ENCODE measurements at places on chromosomes 12 and 14.

DNA sequence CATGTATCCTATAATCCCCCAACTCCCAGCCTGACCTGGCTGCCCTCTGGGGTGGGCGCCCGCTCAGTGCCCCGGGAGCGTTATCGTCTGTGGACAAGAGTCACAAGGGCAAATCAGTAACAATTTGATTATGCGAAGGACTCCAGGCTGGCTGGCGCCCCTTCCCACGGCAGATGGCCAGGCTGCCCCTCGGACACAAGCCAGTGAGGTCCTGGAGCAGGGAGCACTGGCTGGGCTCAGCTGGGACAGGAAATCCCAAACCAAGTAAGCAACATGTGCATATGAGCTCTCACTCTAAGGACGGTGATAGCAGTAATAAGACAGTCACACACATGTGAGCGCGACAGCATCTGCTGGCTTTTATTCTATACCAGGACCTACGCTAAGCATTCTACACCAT, 59.3 kb upstream of the FAM222A start:
- no peak for DNase-seq

DNA sequence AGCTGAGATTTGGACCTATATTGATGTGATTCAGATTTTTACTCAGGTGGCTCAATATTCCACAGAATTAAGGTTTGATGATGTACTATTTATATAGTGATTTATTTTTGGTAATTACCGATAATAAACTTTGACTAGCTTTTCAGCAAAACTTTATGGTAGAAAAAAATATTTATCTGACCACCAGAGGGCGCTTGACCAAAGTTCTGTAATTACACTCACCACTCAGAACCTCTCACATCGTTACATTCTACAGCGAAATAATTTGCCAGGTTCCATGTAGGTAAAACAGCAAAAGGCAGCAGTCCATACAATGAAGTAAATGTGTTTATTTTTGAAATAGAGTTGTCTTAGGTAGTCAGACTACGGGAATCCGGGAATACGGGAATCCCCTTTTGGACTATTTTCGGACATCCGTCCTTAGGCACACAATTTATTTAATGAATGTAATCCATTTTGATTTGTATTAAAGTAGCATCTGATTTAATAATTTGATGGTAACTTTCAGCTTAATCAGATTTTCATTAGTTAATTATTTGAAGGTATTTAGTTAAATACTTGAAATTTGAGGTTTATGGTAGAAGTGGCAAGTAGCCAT, 143.0 kb upstream of the DDHD1 start:
- DNase-seq: no peak

- DNase-seq: peak; percentile 75
Observed at GRCh38 chr12:124543052-124543589, 24.3 kb downstream of the NCOR2 start.

DNA sequence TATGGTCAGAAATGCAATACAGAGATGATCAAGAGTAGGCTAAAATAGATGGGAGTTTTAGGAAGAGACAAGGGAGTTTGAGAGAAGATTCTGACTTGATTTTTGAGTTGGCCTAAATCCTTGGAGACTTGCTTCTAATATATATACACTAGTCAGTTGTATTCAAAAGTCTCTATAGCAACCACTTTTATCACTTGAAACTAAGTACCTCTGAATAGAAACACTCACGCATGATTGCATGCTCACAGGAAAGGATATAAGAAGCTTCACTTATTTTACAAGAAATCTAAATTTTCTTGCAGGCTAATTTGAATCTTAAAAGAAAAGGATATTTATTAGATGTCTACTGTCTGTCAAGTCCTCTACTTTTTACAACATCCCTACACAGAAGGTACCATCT, 316.8 kb downstream of the SNAPC1 start:
- no peak for DNase-seq

DNA sequence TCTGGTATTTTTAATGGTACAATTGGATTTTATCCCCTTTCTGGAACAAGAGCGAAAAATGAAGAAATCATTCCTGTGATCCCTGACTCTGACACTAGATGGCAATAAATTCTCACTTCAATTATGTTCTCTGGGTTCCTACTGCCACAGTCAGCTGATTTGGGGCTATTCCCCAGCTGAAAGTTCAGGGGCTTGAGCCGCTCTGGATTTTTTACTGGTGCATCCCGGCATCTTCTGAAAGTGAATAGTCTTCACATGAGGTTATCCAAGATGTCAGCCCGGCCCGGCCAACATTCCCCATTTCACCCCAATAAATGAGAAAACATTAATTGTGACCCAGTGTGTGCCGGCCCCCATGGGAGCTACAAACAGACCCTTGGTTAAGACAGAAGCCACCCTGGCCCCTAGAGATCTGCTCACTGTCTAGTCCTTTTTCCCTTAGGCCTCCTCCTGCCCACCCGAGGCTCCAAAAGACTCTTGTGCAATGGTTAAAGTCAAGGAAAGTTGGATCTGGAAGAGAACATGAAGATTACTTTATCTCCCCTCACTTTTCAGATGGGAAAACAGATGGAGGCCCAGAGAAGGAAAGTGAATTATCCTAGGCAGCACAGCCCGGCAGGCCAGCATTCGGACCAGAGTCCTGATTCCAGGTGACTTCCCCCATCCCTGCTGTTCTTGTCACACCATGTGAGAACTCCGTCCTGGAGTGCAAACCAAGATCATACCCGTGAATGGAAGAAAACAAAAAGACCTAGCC, 20.8 kb downstream of the CKAP4 start:
- peak; percentile 46 for DNase-seq

DNA sequence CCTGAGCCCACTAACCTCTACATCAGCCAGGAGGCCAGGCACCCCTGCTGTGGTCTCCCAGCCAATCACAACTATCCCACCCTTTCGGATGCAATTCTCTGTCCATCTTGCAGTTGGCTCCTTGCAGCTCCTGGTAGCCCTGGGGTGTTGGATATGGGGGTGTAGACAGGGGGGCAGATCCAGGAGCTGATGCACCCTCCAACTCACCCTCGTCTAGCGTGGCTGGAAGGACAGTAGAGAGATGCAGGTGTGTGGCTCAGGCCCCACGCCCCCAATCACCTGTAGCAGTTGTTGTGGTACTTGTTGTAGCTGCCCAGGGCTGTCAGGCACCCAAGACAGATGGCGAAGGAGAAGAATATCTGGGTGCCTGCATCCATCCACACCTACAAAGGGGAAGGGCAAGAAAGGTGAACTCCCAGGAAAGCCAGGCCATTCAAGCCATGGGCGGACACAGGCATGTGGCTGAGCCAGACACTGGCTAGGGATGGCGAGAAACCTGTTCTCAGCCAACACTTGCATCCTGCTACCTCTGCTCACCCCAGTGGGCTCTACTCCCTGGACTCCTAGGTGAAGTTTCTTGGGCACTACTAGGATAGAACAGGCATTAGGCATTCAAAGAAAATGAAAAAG, 13.4 kb upstream of the SLC6A12 start:
- DNase-seq: no peak

GRCh38 chr14:99899578-99900178, 106.5 kb downstream of the EML1 start:
- DNase-seq: no peak

DNA sequence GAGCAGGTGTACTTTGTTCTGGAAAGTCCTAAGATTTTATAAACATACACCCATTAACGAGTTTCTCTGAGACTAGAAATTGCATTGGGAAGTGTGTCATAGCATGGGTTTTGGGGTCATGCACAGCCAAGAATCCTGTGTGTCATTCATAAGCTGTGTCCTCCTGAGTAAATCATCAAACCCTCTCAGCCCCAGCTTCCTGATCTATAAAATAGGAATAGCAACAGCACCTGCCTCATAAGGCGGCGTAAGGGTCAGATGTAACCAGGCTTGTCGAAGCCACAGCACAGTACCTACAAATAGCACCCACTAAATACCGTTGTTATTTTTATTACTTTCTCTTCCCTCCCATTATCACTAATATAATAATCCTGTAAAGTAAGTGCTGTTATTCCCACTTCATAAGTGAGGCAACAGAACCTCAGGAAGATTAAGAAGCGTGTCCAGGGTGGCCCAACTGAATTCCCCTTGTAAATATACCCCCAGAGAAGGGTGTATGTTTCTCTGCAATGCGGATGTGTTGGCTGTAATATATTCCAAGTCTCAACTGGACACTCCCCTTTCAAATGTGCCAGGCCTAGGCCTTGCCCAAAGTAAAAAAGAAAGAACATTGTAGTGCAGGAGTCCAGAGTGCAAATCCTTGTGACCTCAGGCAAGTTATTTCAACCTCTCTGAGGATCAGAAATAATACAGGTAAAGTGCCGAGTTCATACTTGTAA, 188.3 kb upstream of the BCL2L14 start:
- DNase-seq: no peak

GRCh38 chr12:12024911-12025682, 45.6 kb upstream of the BCL2L14 start:
- no peak for DNase-seq

DNA sequence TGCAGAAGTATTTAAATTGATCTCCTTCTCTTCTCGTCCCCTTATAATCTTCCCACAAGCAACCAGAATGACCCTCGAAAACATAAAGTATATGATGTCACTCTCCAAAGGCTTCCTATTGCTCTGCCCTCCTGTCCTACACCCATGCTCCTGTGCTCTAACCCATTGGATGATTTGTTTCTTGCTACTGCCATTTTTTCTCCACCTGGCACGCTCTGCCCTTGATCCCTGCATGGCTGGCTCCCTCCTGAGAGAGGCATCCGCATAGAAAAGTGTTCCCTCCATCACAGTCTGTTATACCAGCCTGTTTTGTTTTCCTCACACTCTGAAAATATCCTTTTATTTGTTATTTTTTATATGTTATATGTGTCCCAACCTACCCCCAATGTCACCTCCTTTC, 19.8 kb downstream of the MYRFL start:
- no peak for DNase-seq

- DNase-seq: no peak
Observed at GRCh38 chr14:102124419-102124818, 15.3 kb upstream of the WDR20 start.

DNA sequence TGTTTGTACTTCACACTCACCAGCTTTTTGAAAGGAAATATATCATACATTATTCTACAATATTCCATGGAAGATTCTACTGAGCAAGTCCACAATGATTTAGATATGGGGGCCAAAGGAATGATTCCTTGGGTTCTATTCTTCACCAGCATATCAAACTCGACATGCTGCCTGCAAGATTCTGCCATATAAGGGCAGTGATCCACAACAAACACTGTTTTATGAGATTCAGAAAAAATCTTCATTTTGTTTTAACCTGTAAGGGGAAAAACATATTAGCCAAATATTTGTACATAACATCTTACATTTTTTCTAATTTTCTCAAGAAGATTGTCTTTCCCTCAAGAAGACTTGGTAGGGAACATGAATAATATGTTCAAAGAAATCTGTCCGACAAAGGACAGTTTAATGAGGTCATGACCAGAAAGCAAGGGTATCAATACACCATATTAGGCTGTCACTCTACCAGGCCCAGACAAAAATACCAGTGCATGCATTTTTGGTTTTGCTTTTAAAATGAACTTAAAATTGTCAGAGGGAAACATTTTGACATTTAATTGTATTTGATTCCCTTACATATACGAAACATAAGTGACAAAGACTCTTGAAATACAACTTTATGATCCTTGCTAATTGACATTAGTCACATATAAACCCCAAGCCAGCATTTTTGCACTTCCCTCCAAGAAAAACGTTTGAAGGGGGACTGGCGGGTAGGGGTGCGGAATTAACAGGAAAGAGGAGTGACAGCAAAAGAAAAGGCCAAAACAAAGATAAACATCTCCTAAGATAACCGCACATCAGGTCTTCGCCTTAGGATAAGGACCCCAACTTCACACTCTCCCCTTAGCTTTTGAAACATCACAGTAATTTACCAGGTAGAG, 980 bp downstream of the INTS13 start:
- peak; percentile 13 for DNase-seq

GRCh38 chr14:32354716-32355115, 25.6 kb downstream of the AKAP6 start:
- DNase-seq: no peak

DNA sequence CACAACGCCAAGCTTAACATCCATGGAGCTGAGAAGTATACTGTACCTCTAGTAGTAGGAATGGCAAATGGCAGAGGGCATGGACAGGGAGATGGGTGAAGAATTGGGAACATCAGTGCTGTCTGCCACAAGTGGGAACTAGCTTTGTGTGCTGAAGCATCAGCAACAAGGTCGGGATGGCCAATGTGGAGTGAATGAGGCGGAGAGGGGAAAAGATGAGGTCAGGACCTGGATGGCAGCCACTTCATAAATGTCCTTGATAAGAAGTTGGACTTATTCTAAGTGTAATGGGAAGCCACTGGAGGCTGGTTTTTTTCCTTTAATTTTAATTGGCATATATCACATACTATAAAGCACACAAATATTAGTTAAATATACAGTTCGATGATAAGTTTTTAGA, 21.9 kb upstream of the CLMN start:
- DNase-seq: no peak

GRCh38 chr12:115398311-115398781, 714.4 kb upstream of the TBX3 start:
- DNase-seq: no peak

DNA sequence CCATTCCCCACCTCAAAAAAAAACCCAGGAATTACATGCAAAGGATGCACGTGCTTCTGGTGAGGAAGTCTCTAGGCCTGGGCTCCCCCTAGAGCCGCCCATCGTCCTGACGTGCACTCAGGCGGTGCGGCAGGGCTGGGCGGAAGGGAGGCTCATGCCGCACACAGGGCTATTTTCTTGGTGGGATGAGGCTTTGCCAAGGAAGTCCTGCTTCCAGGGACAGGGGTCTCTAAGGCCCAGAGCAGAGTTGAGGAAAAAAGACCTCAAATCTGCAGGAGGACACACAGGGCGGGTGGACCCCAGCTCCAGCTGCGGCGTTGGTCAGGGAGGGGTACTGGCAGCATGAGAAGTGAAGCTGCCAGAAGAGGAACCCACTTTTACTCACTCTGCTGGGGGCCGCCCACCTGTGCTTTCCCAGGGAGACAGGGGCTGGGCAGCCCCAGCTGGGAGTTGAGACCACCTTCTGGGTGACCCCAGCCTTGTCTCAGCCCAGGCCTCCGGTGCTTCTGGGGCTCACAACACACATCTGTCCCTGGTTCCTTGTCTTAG, 4.2 kb downstream of the RHOF start:
- DNase-seq: no peak

DNA sequence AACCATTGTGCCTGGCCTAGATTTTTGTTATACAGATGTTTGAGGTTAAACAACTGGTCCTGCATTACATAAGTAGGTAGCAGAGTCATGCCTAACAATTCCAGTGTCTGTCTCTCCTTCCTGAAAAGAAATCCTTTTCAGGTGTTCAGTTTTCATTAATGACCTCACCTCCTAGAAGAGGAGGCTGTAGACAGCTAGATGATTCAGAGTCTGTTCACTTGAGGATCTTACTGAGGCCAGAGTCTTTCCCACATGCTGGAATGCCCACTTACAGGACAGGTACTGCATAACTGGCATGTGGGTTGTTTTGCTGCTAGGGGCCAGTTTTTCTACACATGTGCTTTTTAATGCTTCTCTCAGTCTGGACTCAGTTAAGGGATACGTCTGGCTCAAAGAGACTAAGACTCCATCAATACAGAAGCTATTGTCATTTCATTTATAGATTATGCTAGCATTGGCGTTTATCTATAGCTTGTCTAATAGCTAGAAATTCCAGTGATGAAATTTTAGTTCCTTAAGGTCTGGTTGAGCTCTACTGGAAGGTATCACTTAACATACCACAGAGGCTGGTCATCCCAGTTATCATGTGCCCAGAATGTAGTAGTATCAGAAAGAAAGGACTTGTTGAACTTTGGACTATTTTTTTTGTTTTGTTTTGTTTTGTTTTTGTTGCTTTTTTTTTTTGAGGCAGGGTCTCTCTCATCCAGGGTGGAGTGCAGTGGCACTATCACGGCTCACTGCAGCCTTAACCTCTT, 206.4 kb downstream of the ERC1 start:
- DNase-seq: no peak

- DNase-seq: no peak
Observed at GRCh38 chr12:31804185-31804504, 75.3 kb upstream of the AMN1 start.

All from right kidney (tissue), 9 donors.